ENCODE measurements at places on chromosomes 3 and 15.

DNA sequence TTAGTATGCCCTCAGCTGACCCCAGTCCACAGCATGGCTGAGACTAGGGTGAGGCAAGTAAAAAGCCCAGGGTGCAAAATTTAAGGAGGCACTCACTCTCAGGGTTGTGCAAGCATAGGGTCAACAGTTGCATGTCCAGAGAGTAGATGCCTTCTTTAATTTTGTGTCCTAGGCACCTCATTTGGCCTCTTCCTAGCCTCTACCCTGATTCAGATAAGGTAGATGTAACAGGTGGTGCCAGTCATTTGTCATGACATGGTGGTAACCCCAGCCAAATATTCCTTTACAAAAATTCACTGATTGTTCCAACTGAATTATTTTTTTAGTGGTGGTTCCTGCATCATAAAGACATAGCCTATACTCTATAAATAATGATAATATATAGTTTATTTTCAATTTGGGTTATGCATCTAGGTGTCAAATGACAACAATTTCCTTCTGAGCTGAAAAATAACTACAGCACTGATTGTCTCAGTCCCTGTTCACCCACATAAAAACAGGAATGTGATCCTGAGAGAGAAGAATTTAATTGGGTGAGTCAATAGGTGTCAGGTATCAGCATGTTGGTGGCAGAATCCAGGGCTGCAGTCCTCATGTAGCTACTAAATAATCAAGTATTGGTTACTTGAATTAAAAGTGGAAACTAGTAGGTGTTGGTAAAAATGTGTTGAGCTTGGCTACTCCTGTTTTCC is 44.2 kb upstream of the TIPARP start:
- no peak for DNase-seq

GRCh38 chr3:197381371-197381770 is 83.0 kb upstream of the DLG1 start:
- no peak for DNase-seq

GRCh38 chr3:177478170-177478867 is 281.0 kb upstream of the TBL1XR1 start:
- no peak for DNase-seq

GRCh38 chr3:95350049-95350448 is 1287.2 kb downstream of the NSUN3 start:
- DNase-seq = no peak

DNA sequence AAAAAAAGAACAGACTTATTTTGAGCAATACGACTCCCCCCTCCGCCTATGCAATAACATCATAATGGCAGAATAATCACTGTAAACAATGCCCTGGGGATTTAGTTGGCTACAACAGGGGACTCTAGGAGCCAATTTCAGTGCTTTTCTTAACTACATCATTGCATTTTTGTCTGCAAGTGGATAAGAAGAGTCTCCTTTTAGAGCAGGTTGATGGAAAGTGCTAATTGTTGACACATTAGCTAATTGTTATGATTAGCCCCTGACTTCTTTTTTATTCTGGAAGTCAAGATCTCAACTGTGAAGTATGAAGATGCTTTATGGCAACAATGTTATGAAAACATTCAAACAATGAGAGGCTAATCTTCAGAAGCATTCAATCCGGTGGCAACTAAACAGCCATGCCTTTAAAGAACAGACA is 121.2 kb downstream of the MECOM start:
- no peak for DNase-seq

DNA sequence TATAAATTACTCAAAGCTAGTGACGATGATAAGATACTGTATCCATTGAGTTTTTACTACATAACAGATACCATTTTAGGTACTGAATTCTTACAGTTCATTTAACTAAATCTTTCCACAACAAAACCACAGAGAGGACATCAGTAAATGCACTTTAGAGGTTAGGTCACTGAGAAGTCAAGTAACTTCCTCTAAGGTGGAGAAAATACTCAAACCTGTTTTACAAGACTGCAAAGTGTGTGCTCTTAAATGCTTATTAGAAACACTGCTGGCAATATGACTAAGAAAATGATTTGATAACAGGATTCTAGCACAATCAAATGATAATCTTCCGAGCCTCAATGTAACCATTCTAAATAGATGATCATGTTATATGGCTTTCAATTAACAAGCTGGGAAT is 99.4 kb downstream of the UBE3A start:
- DNase-seq = no peak

GRCh38 chr3:45979378-45979777 is 16.2 kb downstream of the FYCO1 start:
- DNase-seq = no peak

GRCh38 chr15:92848852-92849598 is 51.1 kb upstream of the CHD2 start:
- peak; percentile 29 for DNase-seq

- DNase-seq = no peak
Observed at GRCh38 chr3:67382536-67382935, 271.9 kb downstream of the SUCLG2 start.

GRCh38 chr15:80760960-80761359 is 18.2 kb upstream of the CEMIP start:
- no peak for DNase-seq

DNA sequence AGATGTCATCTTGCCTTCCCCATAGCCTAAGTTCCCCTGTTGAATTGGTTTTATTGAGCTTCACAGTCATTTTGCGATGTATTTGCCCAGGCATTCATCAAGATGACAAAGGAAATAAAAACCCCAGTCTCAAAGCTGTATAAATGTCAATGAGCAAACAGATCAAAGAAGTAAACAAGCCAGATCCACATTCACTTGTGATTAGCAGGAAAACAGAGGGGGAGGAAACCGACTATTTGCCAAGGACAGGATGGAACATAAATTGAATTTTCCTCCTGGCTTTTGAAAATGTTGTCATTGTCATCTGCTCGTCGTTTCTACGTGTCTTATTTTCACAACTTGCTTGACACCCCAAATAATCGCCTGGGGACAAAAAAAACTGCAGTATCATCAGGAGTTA is 83.5 kb downstream of the SV2B start:
- no peak for DNase-seq

- DNase-seq = no peak
Observed at GRCh38 chr3:50304601-50305000, 1.2 kb upstream of the HYAL1 start.

- no peak for DNase-seq
Observed at GRCh38 chr15:39587731-39588530, 7.1 kb downstream of the THBS1 start.

DNA sequence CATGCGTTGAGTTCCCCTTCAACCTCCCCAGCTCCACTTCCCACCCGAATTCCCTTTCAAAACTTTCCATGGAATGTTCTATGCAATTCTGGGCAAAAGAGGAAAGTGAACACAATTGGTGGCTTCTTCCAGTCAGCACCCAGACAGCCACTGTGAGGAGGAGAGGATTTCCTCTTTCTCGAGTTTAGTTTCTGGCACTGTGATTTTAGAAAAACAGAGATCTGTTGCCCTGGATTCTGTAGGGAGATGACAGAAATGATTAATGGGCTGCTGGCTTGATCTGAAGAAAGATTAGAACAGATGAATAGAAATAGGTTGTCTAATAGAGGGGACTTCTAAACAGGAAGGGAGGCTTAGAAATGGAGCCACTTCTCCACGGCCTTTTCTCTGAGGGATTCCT is 172.0 kb downstream of the MCTP2 start:
- no peak for DNase-seq

DNA sequence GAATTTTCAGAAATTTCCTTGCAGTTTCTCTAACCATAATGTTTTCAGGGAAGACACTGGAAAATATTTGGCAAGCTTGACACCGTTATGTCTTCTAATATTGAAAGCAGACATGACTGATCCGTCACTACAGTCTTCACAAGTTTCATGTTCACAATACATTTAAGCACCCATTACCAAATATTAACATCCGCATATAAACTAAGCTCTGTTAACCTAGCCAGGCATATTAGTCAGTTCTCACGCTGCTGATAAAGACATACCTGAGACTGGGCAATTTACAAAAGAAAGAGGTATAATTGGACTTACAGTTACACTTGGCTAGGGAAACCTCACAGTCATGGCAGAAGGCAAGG is 162.7 kb upstream of the LYSMD4 start:
- no peak for DNase-seq

DNA sequence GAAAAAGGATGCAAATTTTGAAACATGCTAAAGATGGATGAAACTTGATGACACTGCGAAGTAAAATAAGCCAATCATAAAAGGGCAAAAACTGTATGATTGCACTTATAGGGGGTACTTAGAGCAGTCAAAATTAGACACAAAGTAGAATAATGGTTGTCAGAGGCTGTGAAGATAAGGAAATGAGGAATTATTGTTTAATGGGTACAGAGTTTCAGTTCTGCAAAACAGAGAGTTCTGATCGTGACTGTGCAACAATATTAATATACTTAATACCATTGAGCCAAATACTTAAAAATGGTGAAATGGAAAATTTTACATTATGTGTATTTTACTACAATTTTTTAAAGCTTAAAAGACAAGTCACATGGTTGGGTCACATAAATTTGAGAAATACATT is 35.1 kb downstream of the UBE3A start:
- no peak for DNase-seq

GRCh38 chr3:42709621-42710020 is 7.0 kb upstream of the HHATL start:
- DNase-seq = no peak

DNA sequence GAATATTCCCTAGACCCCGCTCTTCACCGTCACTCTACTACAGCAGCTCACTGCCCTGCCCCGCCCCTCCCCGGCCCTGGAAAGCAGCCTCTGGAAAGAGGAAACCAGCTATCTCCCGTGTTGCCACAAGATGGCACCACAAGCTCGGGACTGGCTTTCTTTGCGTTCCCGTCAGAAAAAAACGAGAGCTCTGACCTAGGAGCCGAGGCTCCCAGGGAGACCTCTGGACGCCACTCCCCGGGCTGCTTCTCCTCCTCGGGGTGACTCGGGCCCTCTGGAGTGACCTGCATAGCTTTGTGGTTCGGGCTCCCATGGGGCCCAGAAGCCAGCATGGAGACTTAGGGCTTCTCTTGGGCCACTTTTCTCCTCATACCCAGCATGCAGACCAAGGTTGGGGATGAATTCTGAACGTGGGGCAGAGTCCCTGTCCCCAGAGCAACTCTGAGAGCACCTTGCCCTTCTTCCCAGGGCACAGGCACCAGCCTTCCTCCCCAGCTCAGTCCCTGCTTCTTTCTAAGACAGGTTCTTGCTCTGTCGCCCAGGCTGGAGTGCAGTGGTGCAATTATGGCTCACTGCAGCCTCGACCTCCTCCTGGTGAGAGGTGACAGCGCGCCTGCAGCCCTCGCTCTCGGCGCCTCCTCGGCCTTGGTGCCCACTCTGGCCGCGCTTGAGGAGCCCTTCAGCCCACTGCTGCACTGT is 19.0 kb downstream of the STOML1 start:
- DNase-seq = peak; percentile 68

DNA sequence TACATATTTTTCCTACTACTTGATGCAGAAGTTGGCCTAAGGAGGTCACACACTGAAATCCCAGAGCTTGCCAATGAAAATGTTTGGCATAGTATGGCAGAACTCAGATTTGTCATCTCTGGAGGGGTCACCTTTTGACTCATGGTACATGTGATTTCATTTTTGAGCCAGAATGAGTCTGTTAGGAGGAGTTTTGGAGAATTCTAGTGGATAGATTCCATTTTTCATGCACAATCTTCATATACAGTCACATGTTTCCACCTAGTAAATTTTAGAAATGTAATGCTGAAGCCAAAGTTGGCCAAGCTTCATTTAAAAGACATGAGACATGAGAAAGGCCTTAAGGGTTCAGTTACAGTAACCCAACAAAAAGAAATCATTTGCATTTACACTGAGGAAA is 97.8 kb upstream of the IGSF10 start:
- DNase-seq = no peak

- DNase-seq = no peak
Observed at GRCh38 chr3:105359098-105359762, 7.5 kb upstream of the ALCAM start.

All from activated effector memory CD4-positive, alpha-beta T cell treated with Interleukin-2 at 50 U/mL for 16 hours (primary cell).